CD4-positive, alpha-beta T cell treated with Interleukin-6 for 4 hours (primary cell): ENCODE measurements at places on chromosomes 5 and 9.

DNA sequence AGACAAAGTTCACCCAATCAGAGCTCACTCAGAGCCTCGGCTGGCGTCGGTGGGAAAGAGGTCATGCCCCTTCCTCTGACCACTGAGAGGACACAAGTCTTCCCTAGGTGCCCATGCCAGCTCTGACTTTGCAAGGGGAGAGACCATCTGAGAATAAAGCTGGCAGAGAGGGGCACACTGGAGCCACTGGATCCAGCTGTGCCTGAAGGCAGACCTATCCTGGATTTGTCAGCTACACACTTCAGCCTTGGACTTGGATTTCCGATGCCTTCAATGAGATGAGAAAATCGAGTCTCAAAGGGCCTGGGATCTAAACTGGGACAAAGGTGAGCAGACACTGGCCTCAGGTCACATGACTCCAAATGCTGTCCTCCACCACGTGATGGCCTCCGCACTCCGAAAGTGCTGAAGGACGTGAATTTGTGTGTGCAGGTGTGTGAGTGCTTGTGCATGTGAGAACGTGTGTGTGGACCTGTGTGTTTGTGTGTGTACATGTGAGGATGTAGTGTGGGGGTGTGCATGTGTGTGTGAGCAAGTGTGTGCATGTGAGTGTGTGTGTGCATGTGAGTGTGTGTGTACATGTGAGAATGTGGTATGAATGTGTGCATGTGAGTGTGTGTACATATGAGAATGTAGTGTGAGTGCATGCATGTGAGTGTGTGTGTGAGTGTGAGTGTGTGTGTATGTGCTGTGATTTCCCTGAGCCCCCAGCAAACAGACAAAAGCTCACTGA lies 37.9 kb downstream of the BARX1 start:
- no peak for DNase-seq

DNA sequence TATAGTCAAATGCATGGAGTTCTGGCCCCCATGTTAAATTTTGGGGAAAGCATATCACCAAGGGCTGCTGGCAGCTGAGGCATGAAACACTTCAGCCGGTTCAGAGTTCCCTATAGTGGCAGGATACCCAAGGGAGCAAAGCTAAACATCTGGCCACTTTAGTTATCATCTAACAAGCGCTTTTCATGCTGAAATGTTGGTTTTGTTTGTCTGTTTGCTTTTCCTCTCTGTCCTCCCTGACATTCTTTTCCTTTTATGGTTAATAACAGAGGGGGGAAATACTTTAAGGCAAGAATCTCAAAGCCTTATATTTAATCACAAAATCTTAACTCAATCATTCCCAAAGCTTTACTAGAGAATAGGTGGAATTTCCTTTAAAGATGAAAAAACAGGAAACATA lies 11.9 kb downstream of the APBA1 start:
- DNase-seq: no peak

- no peak for DNase-seq
Measured at GRCh38 chr9:91515074-91515687, 91.5 kb upstream of the NFIL3 start.

DNA sequence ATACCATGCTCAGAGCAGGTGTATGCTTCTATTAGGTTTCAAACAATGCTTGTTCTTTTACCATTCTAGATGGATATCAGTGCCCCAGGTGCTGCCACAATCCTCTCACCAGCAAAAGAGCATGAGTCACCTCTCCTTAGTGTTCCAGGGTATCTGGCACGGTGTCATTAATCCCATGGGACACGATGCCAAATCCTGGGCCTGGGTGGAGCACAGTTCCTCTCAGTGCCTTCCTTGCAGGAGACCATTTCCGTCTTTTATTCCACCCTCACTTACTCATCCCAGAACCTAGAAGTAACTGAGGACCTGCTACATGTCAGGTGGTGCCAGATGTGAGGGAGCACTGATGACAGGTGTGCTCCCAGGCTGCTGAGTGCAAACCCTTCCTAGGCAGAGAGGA lies 1.3 kb upstream of the OR13J1 start:
- DNase-seq: no peak

GRCh38 chr9:127516835-127517607 lies 65.7 kb downstream of the LRSAM1 start:
- DNase-seq: no peak

DNA sequence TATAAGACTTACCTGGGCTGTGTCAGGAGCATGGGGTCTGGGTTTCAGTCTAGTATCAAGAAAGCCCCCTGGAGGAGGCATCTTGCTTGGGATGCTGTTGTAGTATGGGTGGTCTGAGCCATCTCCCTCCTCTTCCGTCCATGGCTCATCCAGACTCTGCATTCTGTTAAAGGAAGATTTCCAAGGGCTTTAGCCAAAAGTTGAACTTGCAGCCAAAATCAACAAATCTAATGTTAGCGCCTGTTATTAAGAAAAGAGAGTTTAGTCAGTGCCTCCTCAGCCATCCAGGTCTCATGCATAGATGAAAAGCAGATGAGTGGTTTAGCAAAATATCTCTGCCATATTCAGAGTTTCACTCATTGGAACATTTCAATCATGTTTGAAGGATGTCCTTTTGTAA lies 55.6 kb downstream of the S1PR3 start:
- no peak for DNase-seq
